ENCODE measurements at places on chromosomes 7 and 10.

DNA sequence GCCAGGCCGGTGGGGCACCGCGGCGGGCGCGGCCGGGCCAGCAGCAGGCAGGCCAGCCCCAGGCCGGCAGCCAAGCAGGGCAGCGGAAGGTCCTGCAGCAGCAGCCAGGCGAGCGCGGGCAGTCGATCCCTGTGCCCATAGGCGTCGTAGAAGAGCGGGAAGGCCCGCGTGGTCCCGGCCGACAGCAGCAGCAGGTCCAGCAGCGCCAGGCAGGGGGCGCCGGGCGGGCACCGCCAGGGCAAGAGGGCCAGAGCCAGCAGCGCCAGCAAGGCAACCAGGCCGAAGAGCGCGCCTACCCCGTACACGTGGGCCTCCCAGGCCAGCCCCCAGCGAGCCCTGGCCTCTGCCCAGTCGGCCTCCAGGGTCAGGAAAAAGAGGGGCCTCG is 8.4 kb upstream of the RBM28 start:
- no peak for DNase-seq

- no peak for DNase-seq
Observed at GRCh38 chr7:23791721-23792120, 81.7 kb downstream of the STK31 start.

DNA sequence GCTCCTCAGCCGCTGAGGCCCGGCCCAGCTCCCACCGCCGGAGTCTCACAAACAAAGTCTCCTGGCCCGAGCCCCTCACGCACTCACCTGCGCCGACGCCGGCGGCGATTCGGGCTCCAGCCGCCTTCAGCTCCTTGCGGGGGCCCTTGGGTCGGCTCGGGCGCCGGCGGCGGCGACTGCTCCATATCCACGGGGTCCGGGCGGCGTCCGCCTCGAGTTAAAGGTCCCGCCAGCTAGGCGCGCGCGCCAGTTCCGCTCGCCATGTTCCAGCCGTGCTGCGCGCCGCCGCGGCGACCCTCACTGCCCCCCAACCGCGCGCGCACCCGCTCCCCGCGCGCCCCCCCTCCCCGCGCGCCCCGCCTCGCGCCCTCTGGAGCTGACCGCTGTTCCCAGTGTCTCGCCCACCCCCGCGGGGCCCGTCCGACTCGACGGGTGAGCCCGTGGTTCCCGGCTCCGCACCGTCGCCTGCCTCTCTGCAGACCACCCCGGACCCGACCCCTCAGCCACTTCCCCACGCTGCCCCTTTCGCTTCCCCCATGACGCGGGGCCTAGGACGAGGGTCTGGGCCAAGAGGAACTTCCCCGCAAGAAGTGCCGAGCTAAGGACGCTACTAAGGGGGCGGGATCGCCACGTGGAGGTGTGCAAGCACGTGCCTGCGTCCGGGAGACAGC is 396.1 kb downstream of the ZNF33B start:
- no peak for DNase-seq

GRCh38 chr10:58372607-58373441 is 12.4 kb upstream of the TFAM start:
- DNase-seq, result no peak

All from activated naive CD8-positive, alpha-beta T cell treated with anti-CD3 and anti-CD28 coated beads, Interleukin-2, amount 50 U/mL, for 16 hours (primary cell).